ENCODE measurements at places on chromosomes 16 and 17.

- no peak for DNase-seq
These were observed 27.7 kb upstream of the CACNG5 start for GRCh38 chr17:66807182-66807581.

GRCh38 chr16:68000450-68000849 is 1.2 kb upstream of the DPEP2 start:
- DNase-seq = no peak

DNA sequence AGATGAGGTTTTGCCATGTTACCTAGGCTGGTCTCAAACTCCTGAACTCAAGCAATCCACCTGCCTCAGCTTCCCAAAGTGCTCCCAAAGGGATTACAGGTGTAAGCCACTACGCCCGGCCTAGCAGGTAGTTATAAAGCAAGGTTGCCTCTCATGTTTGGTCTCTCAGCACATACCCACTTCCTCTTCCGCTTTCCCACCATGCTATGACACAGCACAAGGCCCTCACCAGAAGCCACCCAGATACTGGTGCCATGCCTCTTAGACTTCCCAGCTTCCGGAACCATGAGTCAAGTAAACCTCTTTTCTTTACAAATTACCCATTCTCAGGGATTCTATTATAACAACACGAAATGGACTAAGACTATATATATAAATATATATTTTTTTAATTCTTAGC is 143.6 kb downstream of the COPRS start:
- DNase-seq = no peak

- DNase-seq = no peak
These were observed 26.4 kb upstream of the ABR start for GRCh38 chr17:1206026-1206777.

DNA sequence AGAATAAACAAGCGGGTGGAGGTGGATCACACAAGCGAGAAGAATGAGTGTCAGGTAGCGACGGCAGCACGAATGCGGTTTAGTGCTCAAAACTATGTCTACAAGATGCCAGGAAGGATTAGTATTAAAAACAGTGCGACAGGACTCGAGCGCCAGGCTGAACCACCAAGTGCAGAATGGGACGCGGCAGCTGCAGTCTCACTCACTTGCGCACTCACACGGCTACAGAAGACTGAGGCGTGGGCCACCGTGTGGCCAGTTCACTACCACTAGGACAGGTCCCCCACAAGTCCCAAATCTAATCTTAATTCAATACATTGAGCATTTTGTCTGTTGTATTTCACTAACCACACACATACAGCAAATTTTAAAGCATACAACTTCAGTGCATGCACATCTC is 35.7 kb upstream of the TRAP1 start:
- DNase-seq = no peak

DNA sequence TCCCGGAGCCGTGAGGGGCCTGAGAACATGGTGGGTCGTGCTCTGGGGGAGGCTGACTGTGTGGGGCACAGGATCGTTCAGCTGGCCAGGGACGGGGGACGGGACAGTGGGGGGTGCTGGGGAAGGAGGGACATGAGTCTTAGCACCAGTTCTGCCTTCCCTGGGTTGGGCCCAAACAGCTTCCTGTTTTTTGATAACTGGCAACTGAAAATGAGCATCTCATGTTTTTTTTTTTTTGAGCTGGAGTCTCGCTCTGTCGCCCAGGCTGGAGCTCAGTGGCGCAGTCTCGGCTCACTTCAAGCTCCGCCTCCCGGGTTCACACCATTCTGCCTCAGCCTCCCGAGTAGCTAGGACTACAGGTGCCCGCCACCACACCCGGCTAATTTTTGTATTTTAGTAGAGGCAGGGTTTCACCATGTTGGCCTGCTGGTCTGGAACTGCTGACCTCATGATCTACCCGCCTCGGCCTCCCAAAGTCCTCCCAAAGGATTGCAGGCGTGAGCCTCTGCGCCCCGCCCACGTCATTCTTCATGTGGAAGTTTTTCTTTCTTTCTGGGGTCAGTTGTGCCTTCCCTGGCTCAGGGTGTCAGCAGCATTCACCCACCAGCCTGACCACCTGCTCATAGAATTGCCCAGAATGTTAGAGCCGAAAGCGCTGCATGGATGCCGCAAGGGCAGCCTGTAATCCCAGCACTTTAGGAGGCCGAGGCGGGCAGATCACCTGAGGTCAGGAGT is 6.4 kb downstream of the ASPSCR1 start:
- no peak for DNase-seq

DNA sequence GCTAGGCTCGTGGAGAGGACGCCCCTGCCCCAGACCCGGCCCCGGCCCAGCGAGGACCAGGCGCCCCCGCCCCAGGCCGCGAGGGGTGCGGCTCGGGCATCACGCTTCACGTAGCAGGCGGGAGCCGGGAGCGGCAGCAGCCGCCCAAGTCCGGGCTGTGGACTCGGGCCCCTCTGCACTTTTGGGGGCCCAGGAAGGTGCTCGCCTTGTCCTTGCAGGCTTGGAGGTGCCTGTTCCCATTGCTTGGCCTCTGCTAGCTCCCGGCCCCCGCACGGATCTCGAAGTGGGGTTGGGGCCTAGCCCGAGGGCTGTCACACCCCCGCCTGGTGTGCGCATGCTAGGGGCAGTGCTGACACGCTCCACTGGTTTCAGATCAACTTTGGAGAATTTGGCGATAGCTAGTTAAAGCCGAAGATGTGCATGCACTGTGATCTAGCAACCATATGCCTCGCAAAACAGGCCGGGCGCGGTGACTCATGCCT is 55.7 kb downstream of the WSB1 start:
- DNase-seq = no peak

DNA sequence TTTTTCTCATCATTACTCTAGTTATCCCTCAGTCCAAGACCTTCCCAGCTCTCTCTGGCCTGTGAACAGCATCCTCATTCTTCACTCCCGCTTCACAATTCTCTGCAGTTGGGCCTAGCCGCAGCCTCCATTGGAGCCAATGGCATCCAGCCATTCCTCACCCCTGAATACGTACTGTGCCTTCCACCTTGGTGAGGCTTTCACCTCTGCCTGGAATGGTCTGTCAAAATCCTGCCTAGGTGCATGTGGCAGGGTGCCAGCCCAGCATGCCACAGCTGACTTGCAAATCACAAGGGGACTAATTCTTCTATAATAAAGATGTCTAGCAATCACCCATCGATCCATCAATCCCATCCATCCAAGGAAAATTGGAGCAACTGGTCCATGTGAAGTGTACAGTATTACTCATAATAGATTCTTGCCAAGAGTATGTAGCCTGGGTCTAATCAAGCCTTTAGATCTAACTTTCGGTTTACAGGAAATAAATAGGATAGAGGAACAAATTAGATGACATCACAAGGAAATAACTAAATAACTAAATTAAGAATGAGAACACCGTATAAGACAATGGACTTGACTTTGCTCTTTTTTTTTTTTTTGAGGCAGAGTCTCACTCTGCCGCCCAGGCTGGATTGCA is 5.1 kb upstream of the CX3CL1 start:
- no peak for DNase-seq

GRCh38 chr16:71769222-71769621 is 39.4 kb downstream of the AP1G1 start:
- DNase-seq = no peak

- no peak for DNase-seq
These were observed 95.7 kb downstream of the C16orf78 start for GRCh38 chr16:49469311-49469670.

DNA sequence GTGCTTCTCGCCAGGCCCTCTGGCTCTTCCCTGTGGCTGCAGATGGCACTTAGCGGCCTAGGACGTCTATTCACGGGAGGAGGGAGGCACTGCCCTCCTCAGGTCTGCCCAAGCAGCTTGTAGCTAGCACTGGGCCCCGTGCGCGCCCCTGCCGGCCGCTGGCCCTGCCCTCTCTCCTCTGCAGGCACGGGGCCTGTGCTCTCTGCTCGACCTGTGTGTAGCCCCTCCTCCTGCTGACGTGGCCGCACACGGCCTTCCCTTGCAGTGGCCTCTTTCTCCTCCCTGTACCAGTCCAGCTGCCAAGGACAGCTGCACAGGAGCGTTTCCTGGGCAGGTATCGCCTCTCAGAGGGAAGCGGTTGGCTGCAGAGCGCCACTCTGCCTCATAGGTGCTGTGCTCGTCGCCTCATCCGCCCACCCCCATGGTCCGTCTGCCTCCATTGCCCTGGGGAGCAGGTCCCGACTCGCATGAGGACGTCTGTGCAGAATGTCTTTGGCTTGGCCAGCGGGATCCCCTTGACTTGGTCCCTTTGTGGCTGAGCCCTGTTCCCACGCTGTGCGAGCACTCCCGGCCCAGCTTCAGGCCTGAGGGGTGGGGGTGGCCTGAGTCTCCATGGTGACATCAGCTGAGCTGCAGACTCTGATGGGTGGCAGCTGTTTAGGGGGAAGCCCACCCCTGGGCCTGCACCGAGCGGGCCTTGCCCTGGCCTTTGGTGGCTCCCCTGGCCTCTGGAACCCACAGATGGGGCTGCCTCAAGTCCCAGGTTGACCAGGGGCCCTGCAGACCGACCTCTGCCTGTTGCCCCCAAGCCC is 34.6 kb downstream of the TSC2 start:
- DNase-seq = no peak

DNA sequence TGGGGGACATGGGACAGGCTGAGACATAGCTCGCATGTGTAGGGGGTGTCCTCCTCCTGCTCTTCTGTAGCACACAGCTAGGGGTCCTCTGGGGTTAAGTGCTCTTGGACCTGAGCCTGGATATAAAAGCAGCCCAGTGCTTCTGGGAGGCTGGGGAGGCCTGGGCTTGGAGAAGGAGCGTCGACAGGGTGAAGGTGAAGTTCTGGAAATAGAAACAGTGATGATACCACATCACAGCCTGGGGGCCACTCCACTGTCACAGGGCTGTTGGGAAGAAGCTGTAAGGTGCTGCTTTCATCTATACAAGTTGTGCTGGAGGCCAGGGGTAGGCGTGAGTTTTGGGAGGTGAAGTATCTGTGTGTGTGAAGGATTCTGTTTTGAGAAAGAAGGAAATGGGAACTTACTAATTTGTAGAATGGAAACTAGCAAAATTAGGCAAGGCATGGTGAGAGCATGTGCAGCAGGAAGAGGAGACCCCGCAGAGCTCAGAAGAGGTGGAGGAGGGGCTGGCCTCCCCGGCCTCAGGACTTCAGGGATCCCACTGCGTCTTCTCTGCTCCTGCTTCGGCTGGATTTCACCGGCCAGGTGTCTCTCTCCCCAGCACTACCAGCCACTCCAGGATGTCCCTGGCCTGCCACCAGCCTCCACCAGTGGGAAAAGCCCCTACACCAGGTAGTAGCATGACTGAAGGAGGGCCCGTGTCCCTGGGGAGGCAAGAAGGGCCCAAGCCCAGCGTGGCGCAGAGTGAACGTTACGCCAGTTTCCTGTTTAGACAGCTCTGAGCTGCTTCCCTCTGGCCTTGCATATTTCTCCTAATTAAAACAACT is 19.4 kb downstream of the PLCG2 start:
- no peak for DNase-seq

DNA sequence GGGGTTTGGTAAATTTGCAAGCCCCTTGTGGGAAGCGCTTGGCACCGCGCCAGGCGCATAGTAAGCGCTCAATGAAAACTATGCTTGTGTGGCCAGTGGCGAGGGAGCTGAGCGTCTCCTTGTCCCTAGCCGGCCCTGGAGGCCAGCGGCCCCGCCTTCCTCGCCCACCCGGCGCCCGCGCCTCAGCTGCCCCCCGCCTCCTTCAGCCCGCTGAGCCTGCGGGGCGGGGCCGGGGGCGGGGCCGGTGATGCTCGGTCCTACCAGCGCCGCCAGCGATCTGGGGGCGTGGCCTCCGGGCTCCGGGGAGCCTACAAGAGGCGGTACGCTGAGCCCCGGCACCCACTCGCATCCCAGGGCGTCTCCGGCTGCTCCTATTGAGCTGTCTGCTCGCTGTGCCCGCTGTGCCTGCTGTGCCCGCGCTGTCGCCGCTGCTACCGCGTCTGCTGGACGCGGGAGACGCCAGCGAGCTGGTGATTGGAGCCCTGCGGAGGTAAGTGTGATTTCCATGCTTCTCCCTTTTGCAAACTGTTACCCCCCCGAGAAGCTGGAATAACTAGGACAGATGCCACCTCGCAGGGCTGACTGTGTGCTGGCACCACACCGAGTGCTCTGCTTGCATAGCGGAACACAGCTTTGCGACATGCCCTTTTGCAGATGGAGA is at the start of gene CRISPLD2:
TSS of gene CRISPLD2 (plus strand) at position 342 of the 661 bp plus-strand sequence. CDS start 18,511 bp downstream, outside the sequence.
- DNase-seq = peak; percentile 98

DNA sequence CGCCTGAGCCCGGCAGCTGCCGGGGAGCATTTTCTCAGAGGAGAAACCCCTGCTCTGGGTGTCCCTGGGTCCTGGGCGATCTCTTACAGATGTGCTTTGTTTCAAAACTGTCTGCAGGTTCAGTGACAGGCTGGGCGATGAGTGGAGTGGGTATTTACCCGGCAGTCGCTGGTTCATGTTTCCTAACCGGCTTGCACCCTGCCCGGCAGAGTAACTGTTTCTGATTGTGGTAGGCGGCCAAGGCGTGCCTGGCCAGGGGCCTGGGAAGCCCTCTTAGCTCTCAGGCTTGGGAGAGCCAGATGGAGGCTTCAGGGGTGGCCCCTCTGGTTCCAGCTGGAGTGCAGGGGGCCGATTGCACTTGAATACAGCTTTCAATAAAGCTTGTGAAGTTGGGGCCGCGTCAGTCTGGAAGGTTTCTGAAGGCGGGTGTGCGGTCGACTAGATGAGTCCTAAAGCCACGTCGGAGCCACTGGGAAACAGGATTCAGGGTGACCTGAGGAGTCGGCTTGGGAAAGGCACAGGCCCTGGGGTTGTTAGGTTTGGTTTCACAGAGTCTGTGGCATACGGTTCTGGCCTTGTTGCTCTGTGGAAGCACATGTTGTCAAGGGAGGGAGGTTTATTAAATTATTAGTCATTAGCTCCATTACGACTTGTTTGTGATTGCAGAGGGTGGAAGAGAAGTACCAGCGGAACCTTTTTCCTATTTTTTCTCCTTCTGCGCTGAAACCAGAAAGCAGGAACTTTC is 1.4 kb downstream of the BAIAP2 start:
- no peak for DNase-seq

- peak; percentile 82 for DNase-seq
These were observed 558 bp upstream of the CHMP6 start for GRCh38 chr17:80990921-80991644.

GRCh38 chr17:32265192-32265923 is at the start of gene RHBDL3:
Gene RHBDL3, plus strand, starts transcription at chr17:32265832. Its CDS starts 358 bp downstream, at chr17:32266190.
- DNase-seq = no peak

DNA sequence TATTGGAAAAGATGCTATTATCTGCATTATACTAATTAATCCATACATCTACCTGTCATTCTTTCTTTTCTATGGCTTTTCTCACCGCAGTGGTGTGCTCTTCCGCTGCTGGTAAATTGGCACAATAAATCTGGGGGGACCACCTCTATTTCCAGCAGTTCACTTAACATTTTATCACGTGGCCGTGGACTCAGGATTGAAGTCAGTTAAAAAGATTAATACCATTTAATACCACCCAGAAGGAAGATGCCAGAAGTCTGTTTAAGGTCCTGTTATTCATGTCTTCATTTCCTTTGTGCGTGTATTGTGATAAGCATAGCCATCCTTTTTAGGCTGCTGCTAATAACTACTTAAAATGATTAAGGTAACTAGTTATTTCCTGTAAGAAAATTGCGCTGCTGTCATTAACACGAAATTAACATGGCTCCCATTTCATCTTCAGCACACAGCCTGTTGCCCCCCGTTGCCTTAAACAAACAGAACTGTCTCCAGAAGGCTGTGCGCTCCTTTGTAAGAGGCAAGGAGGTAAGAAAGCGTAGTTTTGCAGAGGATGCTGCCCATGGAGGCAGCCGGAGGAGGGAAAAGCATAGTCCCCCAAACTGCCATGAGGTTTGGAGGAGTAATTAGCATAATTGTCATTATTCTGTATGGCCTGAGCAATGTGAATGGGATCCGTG is 414.4 kb downstream of the UTP18 start:
- no peak for DNase-seq

Measured in lower leg skin (tissue), 4 donors.